ENCODE measurements at places on chromosomes 3 and 15.

GRCh38 chr3:113258361-113258760, 47.0 kb downstream of the BOC start:
- no peak for DNase-seq

DNA sequence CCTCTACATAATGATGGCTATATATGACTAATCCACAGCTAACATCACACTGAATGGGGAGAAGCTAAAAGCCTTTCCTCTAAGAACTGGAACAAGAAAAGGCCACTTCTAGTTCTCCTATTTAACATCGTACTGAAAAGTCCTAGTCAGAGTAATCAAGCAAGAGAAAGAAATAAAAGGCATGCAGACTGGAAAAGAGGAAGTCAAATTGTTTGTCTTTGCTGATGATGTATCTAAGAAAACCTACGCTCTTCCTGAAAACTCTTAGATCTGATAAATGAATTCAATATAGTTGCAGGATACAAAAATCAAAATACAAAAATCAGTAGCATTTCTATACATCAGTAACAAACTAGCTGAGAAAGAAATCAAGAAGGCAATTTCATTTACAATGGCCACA, 116.9 kb downstream of the TP63 start:
- DNase-seq: no peak

DNA sequence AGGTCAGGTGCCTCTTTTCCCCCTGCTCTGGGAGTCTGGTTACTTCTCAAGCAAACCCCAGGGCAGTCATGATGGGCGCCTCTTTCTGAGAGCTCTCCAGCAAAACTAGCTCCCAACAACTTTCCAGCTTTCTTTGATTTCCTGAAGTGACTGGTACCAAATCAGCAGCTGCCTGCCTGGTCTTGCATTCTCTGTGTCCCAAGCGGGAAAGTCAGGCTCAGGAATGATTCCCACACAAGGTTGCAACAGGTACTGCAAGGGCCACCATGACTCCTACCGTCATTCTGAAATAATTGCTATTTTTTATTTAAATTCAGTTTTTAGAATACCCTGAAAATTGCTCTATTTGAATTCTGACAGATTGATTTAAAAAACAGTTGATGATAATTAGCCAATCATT, 658.7 kb downstream of the SQOR start:
- DNase-seq: no peak

DNA sequence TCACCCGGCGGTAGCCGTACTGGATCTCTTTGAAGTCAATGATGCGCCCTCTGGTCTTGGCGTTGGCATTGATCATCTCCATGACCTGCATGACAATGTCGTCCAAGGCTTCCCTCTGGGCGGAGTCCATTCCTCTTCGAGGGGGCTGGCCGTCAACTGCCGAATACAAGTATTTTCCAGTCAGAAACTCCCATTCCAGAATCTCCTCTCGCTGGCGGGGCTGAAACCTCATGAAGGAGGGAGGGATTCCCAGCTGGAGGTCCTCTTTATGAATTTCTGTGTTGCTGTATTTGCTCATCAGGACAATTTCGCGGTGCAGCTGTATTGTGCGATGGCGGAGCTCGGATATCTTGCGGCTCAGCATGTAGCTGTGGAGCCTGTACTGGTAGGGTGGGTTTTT, 73.4 kb downstream of the CHSY1 start:
- DNase-seq: no peak

DNA sequence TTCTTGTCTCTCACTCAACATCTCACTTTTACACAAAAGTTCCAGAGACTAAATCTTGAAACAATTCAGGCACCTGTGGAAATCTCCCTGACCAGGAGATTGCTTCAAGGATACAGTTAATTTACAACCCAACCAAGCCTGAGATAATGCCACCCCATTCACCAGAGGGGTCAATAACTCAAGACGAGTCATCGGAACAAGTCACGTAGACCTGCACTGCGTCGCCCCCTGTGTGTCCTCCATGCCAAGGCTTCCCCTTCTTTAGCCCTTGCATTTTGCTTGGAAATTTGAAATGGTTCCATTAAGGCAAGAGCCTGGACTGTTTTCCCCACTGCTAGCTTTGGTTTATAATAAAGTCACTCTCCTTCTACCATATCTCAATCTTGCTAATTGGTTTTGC, 129.0 kb upstream of the NEO1 start:
- DNase-seq: no peak

- DNase-seq: no peak
These were observed 117.8 kb upstream of the FAM174B start for GRCh38 chr15:92773340-92773739.
